ENCODE measurements at places on chromosomes 1 and 21.

DNA sequence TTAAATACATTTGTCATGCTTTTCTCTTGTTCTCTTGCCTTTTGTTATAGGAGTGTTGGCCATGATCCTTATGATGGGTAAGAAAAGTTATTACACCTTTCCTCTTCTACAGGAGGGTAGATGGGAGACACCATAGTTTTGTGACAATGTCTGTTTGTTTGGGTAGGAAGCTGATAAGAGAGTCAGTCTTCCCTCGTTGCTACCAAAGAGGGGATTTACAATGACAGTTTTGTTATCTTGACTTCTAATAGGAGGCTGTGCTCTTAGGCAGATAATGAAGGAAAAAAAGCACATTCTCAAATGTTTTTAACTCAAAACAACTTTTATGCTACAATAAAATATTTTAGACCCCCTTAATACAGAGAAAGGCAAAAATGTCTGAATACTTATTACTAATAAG is 48.0 kb upstream of the WLS start:
- DNase-seq = no peak

DNA sequence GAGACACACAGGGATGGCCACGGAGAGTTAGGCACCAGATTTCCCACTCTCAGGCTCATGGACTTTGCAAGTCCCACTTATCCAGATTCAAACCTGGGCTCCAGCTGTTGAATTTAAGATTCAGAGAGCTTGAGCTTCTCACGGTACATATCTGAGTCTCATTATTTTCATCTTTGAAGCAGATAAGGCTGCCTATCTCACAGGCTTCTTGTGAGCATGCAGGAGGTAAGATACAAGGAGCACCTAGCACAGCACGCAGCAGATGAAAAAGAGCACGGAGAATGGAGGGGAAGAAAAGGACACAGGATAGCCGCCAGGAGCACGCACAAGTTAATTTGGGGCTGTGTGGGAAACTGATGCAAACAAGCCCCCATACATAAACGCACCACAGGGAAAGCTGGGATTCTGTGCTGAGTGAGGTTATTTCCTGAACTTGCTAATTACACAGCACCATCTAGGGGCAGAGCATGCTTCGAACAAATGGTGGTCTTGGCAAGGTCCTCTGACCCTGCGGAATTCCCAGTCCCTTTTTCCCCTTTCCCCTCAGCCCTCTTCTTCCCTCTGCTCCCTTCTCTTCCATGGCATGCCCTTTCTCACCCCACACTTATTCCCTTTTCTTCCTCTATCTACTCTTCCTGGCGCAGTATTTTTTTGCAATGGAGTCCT is 134.7 kb upstream of the VANGL1 start:
- DNase-seq = peak; percentile 33

GRCh38 chr1:8137481-8138244 is 111.6 kb upstream of the ERRFI1 start:
- DNase-seq = peak; percentile 16

DNA sequence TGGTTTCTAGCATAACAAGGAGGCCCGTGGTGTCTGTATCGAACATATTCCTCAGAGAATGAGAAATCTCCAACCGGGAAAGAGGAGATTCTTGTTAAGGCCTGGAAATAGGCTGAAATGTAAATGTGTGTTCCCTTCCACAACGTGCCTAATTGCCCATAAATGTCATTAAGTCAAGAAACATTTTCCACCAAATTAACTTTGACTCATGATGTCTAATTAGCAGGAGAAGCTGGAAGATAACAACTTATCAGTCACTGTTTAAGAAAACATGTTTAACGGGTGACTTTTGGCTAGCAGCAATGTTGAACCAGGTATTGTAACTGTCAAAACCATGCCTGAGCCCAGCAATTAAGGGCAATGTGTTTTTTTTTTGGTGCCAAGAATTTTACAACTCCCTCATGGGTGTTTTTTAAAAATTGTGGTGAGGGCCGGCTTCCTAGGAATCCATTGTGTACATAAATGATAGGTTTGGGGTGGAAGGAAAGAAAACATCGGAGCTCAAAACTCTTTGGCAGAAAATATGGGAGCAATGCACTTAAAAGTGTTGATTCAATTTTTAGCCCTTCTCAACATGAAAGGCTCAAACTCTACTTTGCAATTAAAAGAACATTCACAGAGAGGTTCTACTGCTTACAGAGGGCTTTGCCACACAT is 67.0 kb downstream of the OLIG1 start:
- DNase-seq = no peak

DNA sequence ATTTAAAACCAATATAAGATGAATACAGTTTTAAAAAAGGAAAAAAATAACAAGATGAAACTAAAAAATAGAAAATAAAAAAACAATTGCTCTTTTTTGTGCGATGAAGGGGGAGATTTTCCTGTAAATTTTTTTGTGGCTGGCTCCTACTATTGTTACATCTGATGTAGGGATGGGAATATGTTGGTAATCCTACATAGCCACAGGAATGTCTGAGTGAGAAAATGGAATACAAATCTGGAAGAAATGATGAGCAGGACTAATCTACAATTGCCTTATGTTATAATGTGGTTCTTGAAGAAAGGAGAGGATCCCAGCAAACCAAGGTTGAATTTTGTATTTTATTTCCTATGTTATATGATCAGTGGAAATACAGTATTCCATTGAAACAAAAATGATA is 40.9 kb downstream of the ATP6V1G3 start:
- no peak for DNase-seq

- DNase-seq = no peak
Observed at GRCh38 chr1:93588206-93588605, 93.4 kb downstream of the BCAR3 start.

GRCh38 chr1:5858246-5858645 is 134.0 kb downstream of the NPHP4 start:
- no peak for DNase-seq

- no peak for DNase-seq
Observed at GRCh38 chr1:171877701-171878100, 36.4 kb downstream of the DNM3 start.

DNA sequence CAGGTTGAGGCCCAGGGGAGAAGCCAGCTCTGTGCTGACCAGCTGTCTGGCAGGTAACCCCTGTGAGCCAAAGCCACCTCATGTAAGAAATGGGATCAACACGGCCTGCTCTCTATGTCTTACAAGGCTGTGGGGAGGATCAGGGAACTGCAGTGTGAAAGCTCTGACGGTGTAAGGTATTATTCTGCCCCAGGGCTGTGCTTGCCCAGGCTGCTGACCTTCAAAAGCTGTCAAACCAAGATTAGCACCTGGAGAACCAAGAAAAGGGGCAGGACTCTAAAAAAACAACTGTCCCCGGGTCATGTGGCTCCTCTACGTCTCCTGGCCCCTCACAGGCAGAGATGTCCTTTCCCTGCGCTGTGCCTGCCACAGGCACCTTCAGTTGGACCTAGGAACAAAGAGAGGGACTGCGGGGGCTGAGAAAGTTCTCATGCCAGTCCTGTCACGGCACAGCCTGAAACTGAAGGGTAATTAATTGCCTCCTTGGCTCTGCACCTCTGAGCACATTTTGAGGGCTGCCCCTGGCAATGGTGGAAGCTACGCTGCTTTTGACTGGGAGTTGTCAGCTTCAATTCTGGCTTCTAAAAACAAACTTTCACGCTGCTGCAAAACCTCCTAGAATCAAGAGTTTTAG is 77.6 kb downstream of the PGBD5 start:
- DNase-seq = no peak

- DNase-seq = no peak
Observed at GRCh38 chr1:84969489-84970250, 27.2 kb downstream of the MCOLN2 start.

- DNase-seq = no peak
Observed at GRCh38 chr21:34825101-34825500, 156.3 kb downstream of the CLIC6 start.
